ENCODE measurements at places on chromosomes 16 and 17.

DNA sequence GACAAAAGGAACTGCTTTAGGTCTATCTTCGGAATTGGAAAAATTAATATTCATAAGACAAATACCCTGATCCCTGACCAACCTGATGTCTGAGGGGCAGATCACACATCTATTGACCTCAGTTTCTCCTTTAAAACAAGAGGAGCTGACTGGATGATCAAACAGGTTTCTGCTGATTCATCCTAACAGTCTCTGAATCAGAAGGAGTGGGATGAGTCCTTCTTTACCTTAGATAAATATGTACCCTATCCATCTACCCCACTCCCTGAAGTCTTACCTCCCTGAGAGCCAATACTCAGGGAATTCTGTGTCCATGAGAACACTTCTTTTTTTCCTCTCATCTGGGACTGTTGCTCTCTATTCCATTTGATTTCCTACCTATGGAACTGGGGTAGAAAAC is 80.3 kb upstream of the CRHR1 start:
- DNase-seq = no peak

DNA sequence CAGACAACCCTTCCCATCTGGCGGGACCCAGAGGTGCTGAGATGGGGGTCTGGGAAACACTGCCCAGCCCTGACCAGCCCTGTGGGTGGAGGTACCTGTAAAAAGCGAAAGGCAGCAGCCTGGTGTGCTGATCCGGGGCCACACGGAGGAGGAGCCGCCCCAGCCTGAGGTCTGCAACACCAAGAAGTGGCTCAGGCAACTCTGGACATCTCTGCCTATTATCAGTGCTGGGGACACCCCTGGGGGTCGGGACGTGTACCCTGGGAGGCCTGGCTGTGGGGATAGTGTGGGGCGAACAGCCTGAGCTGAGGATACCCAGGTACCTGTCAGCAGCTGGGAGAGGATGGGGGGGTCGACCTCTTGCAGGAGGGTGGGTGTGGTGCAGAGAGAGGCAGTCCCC is 18.0 kb downstream of the ZNF276 start:
- DNase-seq = no peak

GRCh38 chr17:67585077-67585602 is 132.6 kb upstream of the NOL11 start:
- no peak for DNase-seq

GRCh38 chr16:74446866-74447265 is 25.6 kb upstream of the CLEC18B start:
- DNase-seq = no peak

GRCh38 chr16:89006036-89006752 is 29.2 kb upstream of the CBFA2T3 start:
- no peak for DNase-seq

DNA sequence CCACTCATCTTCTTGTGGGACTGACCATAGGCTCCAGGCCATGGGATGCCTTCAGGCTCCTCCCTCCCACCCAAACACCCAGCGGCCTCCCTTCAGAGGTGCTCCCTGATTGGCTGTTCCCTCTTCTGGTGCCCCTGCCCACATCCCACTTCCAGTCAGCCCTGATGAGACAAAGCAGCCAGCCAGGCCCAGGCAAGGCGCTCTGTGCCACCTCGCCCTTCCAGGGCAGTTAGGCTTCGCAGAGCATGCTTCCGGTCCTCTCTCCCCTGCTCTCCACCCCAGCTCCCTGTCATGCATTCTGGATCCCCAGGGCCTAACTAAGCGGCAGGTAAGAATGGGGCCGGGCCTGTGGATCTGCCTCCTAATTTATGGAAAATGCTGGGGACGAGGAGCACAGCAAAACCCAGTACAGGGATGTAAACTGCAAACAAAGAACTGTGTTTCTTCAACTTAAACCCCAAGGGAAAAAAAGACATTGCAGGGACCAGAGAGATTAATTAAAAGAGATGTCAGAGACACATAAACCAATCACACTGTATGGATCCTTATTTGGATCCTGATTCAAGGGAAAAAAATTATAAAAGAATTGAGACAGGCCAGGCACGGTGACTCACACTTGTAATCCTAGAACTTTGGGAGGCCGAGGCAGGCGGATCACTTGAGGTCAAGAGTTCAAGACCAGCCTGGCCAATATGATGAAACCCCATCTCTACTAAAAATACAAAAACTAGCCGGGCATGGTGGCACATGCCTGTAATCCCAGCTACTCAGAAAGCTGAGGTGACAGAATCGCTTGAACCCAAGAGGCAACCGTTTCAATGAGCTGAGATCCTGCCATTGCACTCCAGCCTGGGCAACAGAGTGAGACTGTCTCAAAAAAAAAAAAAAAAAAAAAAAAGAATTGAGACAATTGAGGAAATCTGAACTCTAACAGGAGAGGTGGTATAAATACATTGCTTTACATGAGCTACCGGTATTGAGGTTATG is 26.0 kb downstream of the ZDHHC7 start:
- no peak for DNase-seq

DNA sequence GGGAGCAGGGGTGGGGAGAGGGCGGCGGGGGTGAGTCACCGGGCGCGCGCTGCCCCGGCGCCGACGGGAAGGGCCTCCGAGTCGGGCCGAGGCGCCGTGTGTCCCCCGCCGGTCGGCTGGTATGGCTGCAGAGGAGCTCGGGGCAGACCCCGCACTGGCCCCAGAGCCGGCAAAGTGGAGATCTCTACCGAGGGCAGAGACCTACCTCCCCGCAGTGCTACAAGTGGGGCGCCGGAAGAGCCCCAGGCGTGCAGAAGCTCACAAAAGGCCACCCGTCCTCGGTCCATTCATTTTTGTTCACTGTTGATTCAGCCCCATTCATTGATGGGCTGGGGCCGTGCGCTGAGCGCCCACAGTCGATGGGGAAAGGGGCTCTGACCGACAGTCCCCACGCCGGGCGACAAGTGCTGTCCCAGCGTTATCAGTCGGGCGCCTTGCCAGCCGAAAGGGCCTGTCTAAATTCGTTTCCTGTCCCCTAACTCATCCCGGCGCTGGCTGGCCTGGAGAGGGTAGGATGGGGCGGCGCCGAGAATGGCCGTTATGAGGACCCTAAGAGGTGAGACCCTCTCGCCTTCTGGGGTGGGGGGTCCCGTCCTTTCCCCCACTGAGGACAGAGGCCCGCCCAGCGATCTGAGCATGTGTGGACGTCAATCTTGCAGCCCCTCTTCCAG is 709 bp upstream of the ENO3 start:
- DNase-seq = peak; percentile 64

DNA sequence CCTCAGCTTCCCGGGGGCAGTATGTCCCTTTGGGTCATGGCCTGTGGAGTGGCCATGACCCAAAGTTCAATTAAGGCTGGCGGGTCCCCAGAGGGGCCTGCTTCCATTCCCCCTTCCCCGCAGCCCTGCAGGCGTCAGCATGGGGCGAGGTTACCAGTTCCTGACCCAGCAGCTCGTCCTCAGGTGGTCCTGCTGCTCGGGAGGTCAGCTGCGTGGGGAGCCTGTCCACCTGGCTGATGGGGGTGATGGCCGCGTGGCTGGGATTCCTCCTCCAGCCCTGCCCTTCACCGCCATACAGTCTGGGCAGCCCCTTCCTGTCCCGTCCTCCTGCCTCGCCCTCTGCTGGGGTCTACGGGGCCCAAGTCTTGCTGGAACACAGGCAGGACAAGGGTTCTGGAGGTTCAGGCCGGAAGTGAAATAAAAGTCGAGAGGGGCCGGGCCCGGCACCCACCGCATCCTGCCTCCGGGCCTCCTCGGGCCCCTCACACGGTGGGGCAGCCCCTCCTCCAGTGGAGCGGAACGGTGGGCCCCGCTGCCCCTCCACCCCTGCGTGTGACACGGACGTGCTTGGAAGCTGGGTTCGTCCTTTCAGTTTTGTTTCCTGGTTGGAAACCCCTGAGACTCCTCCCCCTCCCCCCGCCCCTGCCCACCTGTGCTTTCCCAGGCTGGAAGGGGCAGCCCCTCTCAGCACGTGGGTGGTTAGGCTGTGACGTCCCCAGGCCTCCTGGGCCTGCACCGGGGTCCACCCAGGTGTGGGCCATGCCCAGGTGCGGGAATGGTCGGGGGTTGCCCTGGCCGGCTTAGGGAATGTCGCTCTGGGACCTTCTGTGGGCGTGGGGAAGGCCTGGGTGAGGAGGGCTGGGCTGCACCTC is 6.8 kb downstream of the UBALD2 start:
- DNase-seq = peak; percentile 31

DNA sequence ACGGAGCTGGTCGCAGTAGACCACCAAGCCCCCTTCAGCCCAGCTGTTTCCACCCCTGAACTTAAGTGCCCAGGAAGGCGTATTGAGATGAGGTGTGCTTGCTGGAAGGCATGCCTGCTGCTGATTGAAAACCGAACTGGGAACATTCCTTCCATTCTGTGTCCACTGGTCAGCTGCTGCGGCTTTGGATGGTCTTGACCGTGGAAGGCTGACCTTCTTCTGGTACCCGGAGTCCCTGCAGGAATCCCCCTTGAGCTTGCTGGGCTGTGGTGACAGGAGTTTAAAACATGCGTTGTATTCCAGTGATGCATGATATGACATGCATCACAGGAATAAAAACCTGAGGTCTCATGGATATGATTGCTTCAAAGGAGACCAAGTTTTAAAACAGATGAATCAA is 31.4 kb downstream of the IL4R start:
- DNase-seq = no peak

Data from dermis microvascular lymphatic vessel endothelial cell (primary cell).